ENCODE measurements at places on chromosomes 4 and X. TPM values are rescaled to one million over a fixed set of nuclear protein-coding genes. Genes with fewer than 3 reads are reported as not detected.

DNA sequence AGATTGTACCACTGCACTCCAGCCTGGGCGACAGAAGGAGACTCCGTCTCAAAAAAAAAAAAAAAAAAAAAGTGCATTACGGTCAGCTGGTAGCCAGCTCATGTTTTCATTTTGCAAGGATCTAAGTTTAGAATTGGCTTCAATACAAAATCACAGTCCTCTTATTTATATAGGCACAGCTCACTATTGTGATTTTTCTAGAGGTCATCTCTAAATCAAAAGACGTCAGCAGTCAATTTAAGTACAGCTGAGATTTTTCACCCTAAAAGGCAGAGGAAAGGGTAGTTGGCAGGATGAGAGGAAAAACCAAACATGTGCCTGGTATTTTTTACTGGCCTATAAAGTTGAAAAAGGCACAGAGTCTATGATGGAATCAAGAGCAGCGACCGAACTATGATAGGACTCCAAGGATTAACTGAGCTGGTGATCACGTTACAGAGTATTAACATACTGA, 30.8 kb downstream of the ASB5 start:
- no peak for DNase-seq

DNA sequence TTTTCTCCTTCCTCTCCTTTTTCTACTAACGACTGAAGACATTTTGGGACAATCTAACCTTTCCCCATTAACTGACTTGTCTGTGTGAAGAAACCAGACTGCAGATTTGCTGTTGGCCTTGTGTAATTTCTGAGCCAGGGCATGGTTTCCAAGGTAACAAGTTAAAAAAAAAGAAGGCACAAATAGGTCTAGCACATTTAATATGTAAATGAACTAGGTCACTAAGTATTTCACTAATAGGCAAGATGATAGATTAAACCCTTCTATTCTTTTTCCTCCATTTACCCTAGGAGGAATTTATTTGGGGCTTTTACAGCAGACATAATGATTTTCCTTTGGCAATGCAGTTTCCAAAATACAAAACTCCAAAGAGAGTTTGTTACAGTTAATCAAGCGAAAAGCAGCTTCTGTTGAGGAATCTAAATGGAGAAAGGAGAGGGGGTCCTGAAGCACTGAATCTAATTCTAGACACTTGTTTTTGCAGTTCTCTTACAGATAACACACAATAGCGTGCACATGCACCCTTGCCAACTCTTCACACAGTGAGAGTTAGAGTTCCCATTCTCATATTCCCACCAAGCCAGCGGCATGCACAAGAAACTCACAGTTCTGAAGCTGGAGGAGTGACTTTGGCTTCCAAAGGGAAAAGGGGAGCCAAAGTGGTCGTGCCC, 72.0 kb downstream of the TSPAN5 start:
- DNase-seq: no peak

DNA sequence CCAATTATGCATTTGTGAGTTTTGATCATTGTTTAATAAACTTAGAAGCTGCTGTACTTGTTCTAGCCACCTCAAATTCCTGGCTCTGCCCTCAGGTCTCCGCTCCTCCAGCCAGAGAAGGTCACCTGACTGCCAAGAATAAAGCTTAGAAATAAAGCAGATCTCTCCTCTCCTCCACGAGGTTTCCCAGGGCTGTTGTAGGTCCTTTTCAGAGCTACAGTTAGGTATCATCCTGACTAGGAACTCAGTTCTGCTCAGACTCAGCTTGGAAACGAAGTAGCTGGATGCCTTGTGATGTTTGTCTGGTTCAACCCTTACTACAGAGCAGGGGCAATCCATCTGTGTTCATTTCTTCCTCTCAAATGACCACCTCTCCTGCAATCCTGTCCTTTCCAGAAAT, 79.1 kb upstream of the RAPGEF2 start:
- no peak for DNase-seq

GRCh38 chr4:189659287-189659686, 281.4 kb upstream of the FRG1 start:
- DNase-seq: no peak

DNA sequence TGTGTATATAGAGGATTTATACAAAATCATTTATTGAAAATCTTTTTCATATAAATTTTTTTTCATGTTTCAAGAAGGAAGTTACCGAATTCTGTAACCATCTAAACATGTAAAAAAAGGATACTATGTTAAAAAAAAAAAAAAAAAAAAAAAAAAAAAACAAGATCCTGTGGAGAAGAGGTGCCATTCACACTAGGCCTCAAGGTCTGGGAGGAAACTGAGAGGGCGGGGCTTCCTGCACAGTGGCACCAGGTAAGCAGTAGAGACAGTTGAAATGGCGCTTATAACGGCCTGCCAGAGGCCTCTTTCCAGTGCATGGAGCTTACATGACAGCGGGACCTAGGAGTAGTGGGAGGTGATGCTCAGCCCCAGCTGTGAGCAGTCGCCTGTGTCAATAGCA, 17.5 kb downstream of the TRAPPC2 start:
- DNase-seq: no peak

- no peak for DNase-seq
These were observed 304.6 kb downstream of the ARAP2 start for GRCh38 chr4:35939751-35940150.

GRCh38 chrX:112935029-112935428, 94.4 kb upstream of the AMOT start:
- no peak for DNase-seq

GRCh38 chrX:83511208-83511607, 3.1 kb downstream of the POU3F4 start:
- DNase-seq: peak; percentile 53

- DNase-seq: no peak
These were observed 8.6 kb upstream of the CCDC110 start for GRCh38 chr4:185480016-185480732.

- no peak for DNase-seq
These were observed 32.1 kb upstream of the HGFAC start for GRCh38 chr4:3409571-3410091.

GRCh38 chrX:110259117-110259516, 58.8 kb downstream of the AMMECR1 start:
- DNase-seq: no peak

DNA sequence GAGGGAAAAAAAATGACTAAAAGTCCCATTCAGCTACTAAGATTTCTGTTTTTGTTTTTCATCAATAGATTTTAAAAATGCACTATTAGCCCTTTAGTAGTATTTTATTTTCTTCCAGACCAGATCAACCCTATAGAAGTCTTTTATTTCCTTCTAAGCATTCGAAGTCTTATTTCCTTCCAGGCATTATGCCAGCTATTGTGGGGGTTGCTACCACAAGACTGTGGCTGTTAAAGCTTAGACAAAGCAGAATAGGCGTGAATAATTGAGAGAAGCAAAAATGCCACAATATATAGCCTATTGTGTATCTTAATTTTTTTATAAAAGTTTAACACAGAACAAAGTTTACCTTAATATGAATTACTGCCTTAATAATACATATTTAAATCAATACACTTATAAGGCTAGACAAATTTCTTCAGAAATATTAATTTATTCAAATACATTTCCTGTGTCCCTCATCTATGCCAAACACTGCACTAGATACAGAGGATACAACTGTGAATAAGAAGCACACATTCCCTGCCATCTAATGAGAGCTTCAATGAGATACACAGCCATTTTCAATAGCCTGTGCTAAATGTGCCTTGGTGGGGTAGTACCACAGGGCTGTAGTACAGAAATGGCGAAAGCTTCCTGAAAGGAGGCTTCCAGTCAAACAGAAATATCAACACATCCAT, 33.1 kb downstream of the SLC10A7 start:
- DNase-seq: no peak

ADRA2C gene
- total RNA-seq: 34.1 TPM

SCLT1 gene
- total RNA-seq: 13.7 TPM

CORIN gene
- 0.07 TPM for total RNA-seq

ANK2 gene
- total RNA-seq: 18.2 TPM

EBP gene
- 158 TPM for total RNA-seq

HEPH gene
- total RNA-seq: 27.5 TPM

MRPS18C gene
- 42.0 TPM for total RNA-seq

NXF2 gene
- not detected for total RNA-seq

COL4A5 gene
- 56.6 TPM for total RNA-seq

USP51 gene
- total RNA-seq: 6.7 TPM
